ENCODE measurements at places on chromosomes 2 and 18.

GRCh38 chr2:19898592-19899329 is 3.0 kb downstream of the TTC32 start:
- no peak for DNase-seq

DNA sequence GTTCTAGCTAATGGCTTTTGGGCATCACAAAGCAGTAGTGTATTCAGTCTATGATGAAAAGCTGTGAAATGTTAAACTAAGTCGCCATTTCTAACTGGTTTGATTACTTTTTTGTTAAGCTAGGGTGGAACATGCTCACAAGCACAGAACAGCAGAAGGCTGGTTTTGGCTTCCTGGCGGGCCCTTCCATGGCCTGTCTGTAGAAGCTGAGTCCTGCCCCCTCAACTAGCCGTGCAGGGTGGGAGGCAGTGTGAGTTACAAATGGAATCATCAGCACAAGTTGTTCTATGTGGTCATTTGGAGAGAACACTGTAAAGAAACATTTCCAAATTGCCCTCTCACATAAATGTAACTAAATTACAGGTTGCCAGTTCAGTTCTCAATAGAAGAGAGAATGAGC is 290.8 kb downstream of the ALPK2 start:
- DNase-seq: no peak

DNA sequence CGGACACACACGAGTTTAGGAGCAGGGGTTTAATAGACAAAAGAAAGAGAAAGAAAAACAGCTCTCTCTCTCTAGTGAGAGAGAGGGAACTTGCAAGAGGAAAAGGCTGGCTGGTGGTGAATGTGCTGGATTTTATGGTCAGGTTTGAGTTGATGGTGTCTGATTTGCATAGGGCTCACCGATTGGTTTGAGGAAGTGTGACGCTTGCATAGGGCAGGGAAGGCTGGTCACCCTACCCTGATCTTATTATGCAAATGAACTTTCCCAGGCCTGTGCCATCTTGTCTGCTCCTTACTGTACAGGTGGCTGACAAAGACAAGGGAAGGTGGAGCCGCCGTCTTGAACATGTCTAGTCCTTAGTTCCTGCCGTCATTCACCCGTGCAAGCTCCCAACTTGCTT is 408.9 kb downstream of the RIT2 start:
- DNase-seq: no peak

DNA sequence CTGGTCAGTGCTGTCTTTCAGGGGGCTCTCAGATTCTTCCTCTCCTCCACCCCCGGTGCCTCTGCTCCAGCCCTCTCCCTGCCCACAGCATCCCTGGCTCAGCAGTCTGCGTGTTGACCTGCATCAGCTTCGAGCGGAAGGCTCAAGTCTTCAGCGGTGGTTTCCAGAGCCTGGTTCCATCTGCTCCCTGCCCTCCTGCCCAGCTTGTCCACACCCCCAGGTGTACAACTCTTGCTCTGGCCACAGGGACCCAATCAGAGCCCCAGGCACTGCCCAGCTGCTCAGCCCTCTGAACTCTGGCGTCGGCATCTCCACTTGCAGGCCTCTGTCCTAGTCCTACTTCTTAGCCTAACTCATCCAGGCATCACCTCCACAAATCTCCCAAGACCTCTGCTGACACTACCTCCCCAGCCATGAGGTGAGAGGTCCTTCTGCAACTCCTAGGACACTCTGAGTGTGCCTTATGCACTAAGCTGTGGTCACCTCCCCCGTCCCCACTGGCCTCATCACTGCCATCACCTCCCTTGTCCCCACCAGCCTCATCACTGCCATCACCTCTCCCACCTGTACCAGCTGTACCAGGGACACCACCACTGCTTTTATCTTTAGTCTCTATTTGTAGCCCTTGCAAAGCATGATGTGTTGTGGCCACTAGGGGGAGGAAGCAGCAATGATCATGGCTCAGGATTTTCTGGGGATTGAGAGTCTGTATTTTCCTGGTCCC is 60.9 kb downstream of the EDAR start:
- peak; percentile 29 for DNase-seq

DNA sequence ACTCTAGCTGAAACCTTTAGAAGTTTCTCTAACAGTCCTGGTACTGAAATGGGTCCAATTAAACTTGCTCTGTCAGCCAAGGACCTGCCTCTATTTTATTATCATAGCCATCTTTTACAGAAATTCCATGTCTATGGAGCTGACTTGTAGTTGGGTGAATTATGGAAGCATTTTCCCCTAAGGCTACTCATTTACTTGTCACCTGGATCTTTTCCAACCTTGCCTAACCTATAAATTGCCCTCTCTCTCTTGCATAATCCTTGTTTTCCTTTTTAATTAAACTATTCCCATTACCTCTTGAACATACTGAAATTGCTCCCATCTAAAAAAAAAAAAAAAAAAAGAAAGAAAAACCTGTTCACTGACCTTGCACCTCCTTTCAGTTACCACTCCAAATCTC is 74.6 kb upstream of the DOK6 start:
- no peak for DNase-seq

DNA sequence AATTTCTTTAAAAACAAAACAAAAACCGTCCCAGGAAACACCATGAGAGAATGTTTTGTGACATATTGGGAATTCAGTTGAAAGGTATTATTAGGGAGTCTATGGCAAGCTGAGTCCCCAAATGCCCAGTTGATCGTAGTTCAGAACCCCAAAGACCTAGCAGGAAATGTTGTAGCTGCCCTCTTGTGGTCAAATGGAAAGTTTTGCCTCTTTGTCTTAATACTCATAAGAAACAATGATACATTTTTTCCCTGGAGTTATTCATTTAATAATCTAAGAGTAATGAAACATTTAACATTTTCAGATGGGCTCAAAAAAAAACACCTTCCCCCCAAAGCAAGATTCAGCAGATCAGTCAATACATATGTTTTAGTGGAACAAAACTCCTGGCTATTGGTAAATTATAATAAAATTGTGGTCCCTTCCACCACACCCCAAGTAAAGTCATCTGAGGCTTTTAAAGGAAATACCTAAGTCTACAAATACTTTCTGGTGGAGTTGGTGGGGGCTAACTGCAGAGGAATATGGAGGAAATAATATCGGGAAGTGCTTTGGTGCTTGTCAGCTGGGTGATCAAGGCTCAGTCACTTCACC is 37.8 kb upstream of the EFEMP1 start:
- DNase-seq: peak; percentile 65

- DNase-seq: no peak
These were observed 68.6 kb downstream of the PTGR3 start for GRCh38 chr18:75140296-75140695.

GRCh38 chr2:191758518-191759507 is 80.9 kb downstream of the NABP1 start:
- DNase-seq: peak; percentile 12

Data from fibroblast of the conjunctiva (primary cell).